Stimulated activated CD4-positive, alpha-beta T cell treated with anti-CD3 and anti-CD28 coated beads, Interleukin-2, amount 100 ng/mL, for 24 hours (primary cell): ENCODE measurements at places on chromosomes 7 and 10.

GRCh38 chr7:101898106-101898505 lies 80.7 kb downstream of the CUX1 start:
- DNase-seq = no peak

DNA sequence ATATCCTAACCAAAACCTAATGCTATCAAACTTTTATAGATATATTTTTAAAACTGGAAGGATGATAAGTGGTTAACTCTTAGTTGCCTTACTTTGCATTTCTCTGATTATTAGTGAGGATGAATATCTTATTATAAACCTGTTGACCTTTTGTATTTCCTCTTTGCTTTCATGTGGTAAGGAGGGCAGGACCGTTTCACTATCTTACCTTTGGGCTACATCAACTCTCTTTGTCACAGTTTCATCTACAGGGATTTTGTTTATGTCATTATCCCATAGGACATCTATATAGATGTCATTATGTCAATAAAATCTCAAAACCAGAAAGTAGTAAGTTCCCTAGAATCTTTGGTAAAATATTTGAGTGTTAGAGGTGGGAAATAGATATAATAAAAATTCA lies 219.3 kb downstream of the THSD7A start:
- DNase-seq = no peak

GRCh38 chr7:133253519-133253875 lies 619 bp downstream of the EXOC4 start:
- peak; percentile 4 for DNase-seq

DNA sequence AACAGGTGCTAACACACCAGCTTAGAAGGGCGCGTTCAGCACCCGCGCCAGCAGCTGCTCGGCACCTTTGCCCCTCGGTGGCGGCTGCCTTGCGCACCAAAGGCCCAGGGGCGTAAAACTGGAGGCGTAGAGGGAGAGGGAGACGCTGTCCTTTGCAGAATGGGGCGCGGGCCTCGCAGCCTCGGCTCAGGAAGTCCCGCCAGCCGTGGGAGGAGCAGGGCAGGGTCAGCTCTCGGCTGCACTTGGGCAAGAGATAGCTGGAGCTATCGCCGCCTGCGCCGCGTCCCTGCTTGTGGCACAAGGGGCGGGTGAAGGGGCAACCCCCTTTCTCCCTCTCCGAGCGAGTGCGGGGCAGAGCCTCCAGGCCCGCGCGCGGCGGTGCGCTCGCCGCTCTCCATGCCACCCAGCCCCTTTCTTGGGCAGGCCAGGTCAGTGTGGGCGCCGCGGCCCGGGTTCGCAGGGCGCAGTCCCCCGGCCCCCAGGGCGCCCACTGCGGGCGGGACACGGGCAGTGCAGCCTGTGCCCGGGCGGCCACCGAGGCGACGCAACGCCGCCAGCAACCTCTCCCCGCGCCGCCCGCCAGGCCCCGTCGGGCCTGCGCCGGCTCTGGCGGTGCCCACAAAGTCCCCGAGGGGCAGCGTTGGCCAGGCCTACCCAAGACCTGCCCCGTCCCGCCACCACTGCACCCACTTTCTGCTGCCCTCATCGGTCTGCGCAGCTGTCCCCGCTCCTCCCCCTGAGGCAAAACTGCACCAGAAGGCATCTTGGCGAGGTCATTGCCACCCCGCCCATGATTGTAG lies 4.1 kb downstream of the NEUROD6 start:
- DNase-seq = no peak

- DNase-seq = no peak
These were observed 11.3 kb downstream of the ADAMTS14 start for GRCh38 chr10:70683601-70683934.

- DNase-seq = no peak
These were observed 39.5 kb upstream of the INSIG1 start for GRCh38 chr7:155258226-155258560.

- DNase-seq = no peak
These were observed 390.0 kb downstream of the TNS3 start for GRCh38 chr7:47191876-47192291.

DNA sequence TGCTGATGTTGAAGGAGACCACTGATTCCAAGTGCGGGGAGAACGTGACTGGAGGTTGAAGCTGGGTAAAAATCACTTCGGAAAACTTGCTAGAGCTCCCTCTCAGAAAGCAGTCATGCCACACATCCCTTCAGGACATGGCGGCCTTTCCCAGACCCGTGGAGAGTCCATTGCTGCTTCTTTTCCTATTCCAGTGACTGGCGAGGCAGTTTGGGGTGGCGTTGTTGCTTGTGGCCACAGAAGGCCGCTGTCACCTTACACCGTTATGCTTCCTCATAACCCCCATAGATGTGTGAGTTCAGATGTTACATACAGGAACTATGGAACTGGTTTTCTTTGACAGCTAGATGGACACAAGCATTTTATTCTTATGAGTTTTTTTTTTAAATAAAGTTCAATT lies 235.6 kb upstream of the POM121L12 start:
- no peak for DNase-seq

DNA sequence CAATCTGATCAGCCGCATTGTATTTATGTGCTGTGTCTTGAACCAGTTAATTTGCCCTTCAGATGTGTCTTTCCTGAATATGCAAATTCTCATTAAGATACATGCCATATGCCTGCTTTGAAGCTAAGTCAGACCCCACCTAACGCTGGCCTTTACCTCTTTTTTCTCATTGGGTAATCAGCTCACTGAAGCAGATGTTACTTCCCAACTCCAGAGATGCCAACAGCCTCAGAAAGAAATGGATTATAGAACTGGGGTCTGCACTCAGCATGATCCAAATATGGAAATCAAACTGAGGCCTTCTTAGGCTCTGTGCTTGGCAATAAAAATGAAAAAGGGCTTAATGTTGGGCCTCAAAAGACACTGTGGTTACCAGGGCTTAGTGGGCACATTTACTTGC lies 113.9 kb downstream of the FZD1 start:
- no peak for DNase-seq

GRCh38 chr10:92087750-92088395 lies 164.3 kb downstream of the BTAF1 start:
- DNase-seq = peak; percentile 46

GRCh38 chr10:43073191-43073590 lies 3.7 kb upstream of the RET start:
- DNase-seq = no peak

GRCh38 chr7:132149436-132150304 lies 426.6 kb downstream of the PLXNA4 start:
- DNase-seq = no peak

DNA sequence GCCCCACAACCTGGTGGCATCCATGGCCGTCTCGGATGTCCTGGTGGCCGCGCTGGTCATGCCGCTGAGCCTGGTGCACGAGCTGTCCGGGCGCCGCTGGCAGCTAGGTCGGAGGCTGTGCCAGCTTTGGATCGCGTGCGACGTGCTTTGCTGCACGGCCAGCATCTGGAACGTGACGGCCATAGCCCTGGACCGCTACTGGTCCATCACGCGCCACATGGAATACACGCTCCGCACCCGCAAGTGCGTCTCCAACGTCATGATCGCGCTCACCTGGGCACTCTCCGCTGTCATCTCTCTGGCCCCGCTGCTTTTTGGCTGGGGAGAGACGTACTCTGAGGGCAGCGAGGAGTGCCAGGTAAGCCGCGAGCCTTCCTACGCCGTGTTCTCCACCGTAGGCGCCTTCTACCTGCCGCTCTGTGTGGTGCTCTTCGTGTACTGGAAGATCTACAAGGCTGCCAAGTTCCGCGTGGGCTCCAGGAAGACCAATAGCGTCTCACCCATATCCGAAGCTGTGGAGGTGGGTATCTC lies 1.1 kb downstream of the HTR5A start:
- no peak for DNase-seq

DNA sequence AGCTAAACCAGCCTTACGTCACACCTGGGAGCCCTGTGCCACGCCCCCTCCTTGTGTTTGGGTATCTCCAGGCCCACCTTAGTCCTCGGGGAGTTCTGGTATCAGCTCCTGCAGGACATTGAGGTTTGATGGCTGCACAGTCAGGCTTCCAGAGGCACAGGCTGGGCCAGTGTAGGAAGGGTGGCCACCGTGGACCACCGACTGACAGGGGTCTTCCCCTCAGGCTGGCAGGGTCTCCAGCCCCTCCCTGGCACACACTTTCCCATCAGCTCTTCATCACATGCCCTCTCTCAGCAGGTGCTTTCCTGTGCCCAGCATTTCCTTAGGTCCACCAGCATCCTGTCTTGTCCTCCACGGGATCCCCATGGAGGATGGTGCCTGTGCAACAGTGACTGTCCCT lies 413.1 kb downstream of the TCERG1L start:
- no peak for DNase-seq

GRCh38 chr10:110916554-110917346 lies 2.2 kb downstream of the BBIP1 start:
- DNase-seq = no peak

DNA sequence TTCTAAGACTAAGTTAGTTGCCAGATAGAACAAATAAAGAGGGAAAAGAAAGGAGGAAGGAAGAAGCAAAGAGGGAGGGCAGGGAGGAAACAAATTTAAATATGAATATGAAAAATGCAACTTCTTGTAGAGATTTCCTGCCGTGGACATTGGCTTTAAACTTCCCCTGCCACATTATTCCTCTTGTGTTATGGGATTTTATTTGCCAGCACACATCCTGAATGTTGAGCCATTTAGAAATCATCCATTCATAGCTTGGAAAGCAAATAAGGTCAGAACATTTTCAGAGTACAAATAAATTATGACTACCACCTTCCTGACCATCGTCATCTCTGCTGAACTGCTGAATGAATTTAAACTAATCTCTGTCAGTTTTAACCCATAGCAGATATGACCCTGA lies 911.9 kb upstream of the LRRN3 start:
- DNase-seq = no peak

- DNase-seq = no peak
These were observed 42.5 kb downstream of the LMTK2 start for GRCh38 chr7:98149116-98149692.
